ENCODE measurements at places on chromosomes 1 and 21. TPM values are rescaled to one million over a fixed set of nuclear protein-coding genes. Genes with fewer than 3 reads are reported as not detected.

Gene UBASH3A
- not detected for polyA plus RNA-seq

Gene PGM1
- polyA plus RNA-seq = 39.2 TPM

Gene TNNI3K
- polyA plus RNA-seq = not detected

Gene CNR2
- polyA plus RNA-seq = not detected

Gene KRTAP19-1
- polyA plus RNA-seq = not detected

Gene CDK18
- polyA plus RNA-seq = 13.4 TPM

Gene RGS18
- polyA plus RNA-seq = 0.25 TPM

Gene CHIA
- polyA plus RNA-seq = not detected

Gene TTC22
- 3.2 TPM for polyA plus RNA-seq

Gene SPRR5
- polyA plus RNA-seq = 0.22 TPM

Gene GSTM2
- polyA plus RNA-seq = 20.9 TPM

Gene FMOD
- polyA plus RNA-seq = 0.35 TPM
